ENCODE measurements at places on chromosomes 1 and 21.

DNA sequence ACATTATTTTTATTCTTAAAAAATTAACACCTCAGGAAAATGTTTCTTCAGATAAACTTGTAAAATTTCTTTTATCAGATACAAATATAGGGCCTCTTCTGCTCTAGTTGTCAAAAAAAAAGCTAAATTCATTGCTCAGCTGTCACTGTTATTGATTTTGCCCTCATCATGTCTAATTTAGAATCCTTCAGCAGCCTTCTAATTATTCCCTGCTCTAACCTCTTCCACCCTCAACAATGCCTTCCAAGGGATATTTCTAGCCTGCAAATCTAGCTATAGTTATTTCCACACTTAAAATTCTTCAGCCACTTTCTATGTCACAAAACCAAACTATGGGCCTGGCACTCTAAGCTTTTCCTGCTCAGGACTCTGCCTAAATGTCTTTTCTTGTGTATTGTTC, 25.2 kb downstream of the PDE4B start:
- no peak for DNase-seq

GRCh38 chr1:109818271-109818987, 54.7 kb upstream of the EPS8L3 start:
- DNase-seq, result no peak

- DNase-seq, result no peak
These were observed 11.7 kb downstream of the LRRC71 start for GRCh38 chr1:156931974-156932710.

GRCh38 chr1:54238353-54239034, 38.5 kb downstream of the MRPL37 start:
- DNase-seq, result no peak

GRCh38 chr1:183058851-183059502, 35.8 kb downstream of the LAMC1 start:
- DNase-seq, result no peak

- no peak for DNase-seq
These were observed 21.4 kb upstream of the PKN2 start for GRCh38 chr1:88662723-88663122.

- no peak for DNase-seq
These were observed 259.7 kb downstream of the DYRK1A start for GRCh38 chr21:37626320-37626719.

DNA sequence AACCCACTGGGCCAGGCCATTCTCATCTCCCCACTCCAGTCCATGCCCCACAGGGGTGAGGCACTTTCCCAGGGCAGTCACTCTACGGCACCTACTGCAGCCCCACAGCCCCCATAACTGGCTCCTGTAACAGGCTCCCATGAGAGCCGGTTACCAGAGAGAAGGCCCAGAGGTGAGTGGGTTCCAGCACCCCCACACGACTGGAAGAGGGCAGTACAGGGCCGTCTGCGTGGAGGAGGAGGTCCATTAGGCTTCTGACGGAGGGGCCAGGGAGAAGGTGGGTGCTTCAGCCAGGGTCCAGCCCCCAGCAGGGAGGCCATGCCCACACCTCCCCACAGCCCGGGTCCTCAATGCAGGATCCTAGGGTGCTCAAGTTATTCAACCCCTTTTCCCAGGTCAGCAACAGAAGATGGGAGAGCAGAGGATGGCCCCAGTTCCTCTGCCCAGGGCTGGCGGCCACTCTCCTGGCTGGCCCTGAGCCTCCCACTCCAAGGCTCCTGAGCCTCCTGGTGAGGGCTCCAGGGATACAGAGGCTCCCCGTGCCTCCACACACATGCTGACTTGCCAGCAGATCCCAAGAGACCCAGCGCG, 1.6 kb downstream of the ACAP3 start:
- no peak for DNase-seq

DNA sequence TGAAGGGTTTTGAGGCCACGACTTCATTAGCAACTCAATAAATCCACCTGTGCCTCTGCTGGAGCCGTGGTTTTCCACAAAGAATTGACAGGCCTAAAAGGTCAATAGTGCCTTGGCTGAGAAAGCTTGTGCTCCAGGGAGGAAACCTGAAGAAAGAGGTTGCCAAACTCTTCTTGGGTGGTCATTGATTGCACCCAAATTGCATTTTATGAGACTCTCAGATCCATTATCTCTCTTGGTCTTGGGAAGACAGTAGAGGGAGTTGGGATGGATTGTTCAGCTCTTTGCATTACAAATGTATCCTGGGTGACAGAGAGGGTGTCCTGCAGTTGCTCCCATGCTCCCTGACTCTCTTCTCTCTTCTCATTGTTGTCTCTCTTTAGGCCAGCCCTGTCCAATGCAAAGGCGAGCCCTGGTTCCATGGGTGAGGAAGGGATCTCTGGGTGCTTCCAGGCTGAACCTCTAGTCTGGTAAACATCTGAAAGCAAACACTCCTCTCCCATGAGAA, 46.1 kb upstream of the HTR1D start:
- no peak for DNase-seq

DNA sequence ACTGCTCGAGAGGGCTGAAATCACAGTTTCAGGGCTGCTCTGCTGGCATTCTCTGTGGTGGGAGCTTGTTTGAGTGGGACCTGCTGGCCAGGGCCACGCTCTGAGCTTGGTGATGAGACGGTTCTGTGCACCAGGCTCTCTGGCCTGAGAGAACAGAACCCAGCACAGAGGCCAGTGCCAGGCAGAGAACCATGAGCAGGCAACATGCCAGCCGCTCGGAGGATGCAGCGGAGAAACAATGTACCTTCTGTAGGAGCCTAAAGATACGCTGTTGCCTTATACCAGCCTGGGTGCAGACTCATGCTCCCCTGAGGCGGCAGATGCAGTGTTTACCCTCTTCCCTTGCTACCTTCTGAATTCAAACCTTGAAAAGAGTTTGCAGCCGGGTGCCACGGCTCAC, 10.0 kb downstream of the C2CD2 start:
- no peak for DNase-seq

GRCh38 chr1:87151500-87152421, 176.9 kb upstream of the LMO4 start:
- DNase-seq, result peak; percentile 49

DNA sequence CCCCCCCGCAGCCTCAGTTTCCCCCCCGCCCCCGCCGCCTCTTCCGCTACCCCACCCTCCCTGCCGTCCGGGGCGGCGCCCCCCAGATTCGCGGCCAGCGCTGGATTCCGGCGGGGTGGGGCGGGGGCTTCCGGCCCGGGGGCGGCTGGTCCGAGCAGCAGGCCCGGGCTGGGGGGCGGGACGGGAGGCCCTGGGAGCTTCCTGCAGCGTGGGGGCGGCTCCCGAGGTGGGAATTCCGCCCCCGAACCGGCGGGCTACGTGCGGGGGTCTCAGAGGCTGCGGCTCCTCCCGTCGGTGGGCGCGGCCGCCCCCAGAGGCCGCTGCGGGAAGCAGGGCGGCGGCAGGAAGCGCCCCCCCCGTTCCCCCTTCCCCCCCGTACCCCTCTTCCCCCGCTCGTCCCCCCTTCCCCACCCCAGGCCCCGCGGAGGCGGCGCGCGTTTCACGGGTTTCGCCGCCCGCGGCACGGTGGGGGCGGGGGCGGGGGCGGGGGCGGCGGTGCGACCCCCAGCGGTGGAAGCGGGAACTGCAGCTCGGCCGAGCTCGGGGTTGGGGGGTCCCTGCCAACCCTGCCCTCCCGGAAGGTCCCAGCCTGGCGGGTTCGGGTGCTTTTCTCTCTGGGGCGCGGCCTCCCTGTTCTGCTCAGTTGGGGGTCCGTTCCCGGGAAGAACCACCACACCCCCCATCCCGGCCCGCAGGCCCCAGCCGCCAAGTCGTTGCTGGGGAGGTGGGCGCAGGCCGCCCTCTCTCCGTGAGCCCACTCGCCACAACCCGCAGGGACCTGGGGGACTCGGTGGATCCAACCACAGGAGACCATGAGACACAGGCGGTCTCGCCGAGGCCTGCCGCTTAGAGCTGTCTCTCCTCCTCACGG, 76.3 kb downstream of the MORN1 start:
- no peak for DNase-seq

GRCh38 chr21:33208534-33208933, 21.2 kb upstream of the IFNAR2 start:
- DNase-seq, result no peak

GRCh38 chr21:38303300-38303699, 46.5 kb downstream of the KCNJ15 start:
- peak; percentile 99 for DNase-seq

DNA sequence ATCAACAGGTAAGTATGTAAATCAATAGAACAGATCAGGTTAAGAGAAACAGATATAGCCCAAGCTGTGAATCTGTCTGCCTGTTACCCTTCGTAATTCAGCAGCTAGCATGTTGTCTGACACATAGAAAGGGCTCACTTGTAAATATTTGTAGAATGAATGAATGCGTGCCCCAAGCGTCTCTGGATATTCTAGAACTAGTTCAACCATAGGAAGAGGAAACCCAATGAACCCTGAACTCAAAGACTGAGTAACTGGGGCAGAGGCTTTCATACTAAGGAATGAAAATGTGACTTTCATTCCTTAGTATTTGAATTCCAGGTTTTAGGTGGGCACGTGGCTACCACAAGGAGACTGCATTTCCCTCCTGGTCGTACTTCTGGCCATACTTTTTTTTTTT, 60.1 kb upstream of the SMYD2 start:
- no peak for DNase-seq

GRCh38 chr1:183097438-183098051, 74.3 kb downstream of the LAMC1 start:
- peak; percentile 71 for DNase-seq

DNA sequence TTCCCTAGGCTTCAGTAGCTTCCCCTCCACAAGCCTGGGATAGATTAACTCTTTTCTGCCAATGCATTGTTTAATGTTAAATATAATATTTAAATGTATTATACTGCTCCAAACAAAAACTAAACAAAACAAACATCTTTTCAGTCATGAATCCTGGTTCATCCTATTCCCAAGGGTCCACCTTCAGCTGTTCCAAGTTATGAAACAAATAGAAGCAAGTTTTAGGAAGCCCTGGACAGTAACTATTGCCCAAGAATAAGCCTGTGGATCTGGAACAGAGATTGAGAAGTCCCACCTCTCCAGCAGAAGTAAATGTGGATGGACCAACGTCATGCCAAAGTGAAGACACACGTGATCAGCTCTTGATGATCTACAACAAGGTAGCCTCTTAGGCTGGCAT, 408.1 kb downstream of the SETD4 start:
- DNase-seq, result no peak

- no peak for DNase-seq
These were observed 24.9 kb upstream of the ETS2 start for GRCh38 chr21:38780879-38781278.

- peak; percentile 83 for DNase-seq
These were observed 3.0 kb downstream of the OLFML3 start for GRCh38 chr1:113981962-113982931.

DNA sequence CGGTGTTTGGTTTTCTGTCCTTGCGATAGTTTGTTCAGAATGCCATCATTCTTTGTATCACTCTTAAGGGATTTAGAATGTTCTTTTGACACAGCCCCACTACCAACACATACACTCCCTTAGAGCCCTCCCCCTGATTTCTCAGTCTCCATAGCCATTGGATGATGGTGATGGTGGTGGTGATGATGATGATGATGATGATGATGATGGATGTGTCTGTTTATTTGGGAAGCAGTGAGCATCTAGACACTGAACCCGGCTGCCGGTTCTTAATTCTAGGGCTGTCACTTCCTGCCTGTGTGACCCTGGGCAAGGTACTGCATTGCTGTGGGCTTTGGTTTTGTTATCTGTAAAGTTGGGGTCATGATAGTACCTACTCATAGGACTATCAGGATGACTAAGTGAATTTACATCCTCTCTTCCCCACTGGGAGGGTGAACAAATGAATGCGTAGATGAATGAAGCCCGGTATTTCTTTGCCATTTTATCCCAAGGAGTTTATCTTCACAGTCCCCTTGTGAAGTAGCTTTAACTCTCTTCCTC, 100.7 kb downstream of the HUNK start:
- DNase-seq, result no peak

- DNase-seq, result no peak
These were observed 14.1 kb downstream of the WDR47 start for GRCh38 chr1:109027841-109028240.

DNA sequence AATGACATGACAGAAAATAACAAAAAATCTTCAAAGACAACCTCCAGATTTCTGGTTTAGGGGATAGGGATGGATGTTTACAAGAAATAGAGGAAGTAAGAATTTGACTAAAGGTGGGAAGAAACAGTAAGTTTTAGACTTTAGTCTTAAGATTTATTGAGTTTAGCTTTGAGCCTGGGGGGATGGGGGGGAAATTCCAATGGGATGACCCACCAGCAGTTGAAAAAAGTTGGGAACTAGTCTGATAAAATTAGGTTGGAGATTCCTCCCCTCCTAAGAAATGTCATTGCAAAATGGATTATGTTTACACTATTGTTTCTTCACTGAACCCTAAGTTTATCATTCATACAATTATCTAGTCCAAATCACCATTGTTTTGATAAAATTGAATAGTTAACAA, 28.4 kb downstream of the WDR26 start:
- no peak for DNase-seq

DNA sequence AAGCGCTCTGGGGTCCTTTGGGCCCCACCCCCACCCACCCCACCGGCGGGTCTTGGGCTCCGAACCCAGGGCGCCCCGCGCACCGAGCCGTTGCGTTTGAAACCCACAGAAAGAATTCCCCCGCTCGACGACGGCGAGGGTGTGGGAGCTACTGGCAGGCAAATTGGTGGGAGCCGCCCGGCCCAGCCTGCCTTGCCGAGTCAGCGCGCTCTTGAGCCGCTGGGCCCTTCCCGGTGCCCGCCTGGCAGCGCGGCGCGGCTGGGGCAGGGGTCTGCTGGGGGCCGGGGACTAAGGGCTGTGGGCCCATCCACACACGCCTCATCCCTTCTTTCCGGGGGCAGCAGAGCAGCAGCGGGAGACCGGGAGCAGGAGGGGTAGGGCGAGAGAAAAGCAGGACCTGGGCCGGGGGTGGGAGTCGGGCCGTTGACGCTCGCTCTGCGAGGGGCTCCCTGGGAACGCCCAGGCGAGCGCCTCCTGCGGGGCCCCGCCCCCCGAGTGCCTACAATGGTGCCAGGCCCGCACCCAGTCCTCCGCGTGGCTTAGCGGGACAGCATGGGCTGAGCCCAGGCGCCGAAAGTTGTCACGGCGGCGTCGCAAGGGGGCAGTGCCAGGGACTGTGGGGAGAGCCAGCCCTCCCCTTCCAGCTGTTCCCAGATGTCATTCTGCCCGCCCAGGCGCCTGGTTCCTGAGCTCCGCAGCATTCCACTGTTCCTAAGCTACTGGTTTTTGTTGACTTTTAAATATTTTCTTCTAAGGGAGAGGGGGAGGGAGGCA, at the start of gene C1orf94:
C1orf94 (plus strand) TSS at position 78 of the 774 bp plus-strand sequence. CDS start 883 bp downstream, outside the sequence.
- no peak for DNase-seq

DNA sequence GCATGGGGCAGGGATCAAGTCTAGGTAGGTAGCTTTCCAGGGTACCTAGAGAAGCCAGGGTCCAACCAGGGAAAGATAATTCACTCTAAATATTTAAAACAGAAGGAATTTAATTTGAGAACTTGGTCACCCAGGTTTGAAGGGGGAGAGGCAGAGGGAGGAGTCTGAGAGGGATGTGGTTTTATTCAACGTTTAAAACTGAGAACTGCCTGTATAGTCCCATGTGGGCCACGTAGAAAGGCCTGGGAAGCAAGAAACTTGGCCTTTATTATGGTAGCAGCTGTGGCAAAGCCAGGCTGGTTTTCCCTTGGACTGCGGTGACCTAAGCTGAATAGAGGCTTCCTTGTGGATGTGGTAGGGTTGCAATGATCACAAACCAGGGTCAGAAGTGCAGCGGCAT, 42.0 kb upstream of the DUSP10 start:
- DNase-seq, result no peak

- DNase-seq, result no peak
These were observed 14.5 kb upstream of the DDAH1 start for GRCh38 chr1:85479491-85479890.

- DNase-seq, result no peak
These were observed 20.3 kb downstream of the FASLG start for GRCh38 chr1:172679000-172679772.

Data from skeletal muscle cell (primary cell).